ENCODE measurements at places on chromosomes 16 and 17.

- DNase-seq, result no peak
- H3K27me3 ChIP-seq, result no peaks in the 10 kb centered on the region
- no peak overlapping the region for H3K27ac ChIP-seq
- no peaks in the 10 kb centered on the region for H3K36me3 ChIP-seq
- no peak overlapping the region for H3K4me3 ChIP-seq
- H3K4me1 ChIP-seq, result peaks cover 5% of the 10 kb centered on the region
Measured at GRCh38 chr17:64327201-64327930, 63.3 kb downstream of the PECAM1 start.

- no peaks in the 10 kb centered on the region for H3K27me3 ChIP-seq
- no peak overlapping the region for H3K4me3 ChIP-seq
- H3K27ac ChIP-seq, result no peak overlapping the region
Measured at GRCh38 chr16:75038036-75038858, 39.4 kb downstream of the ZNRF1 start.

GRCh38 chr17:66965801-66966262 is 1.3 kb downstream of the CACNG4 start:
- H3K4me1 ChIP-seq, result no peaks in the 10 kb centered on the region
- H3K27ac ChIP-seq, result no peak overlapping the region
- no peak for DNase-seq

DNA sequence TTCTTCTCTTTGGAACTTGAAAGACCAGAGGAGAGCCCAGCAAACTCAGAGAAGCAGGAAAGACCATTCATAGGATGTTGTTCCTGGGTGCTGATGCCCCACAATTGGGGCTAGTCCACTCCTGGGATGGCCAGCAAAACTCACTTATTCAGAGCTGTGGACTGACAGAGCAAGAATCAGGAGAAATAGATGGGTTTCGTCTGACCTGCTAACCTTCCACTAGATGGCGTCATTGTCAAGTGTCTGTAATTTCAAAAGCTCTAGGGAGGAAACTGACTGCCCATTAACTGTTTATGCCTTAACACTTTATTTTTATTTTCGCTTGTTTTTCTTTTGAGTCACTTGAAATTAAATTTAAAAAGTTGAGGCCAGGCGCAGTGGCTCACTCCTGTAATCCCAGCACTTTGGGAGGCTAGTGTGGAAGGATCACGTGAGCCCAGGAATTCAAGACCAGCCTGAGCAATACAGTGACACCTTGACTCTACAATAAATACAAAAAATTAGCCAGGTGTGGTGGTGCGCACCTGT is 28.7 kb upstream of the MILR1 start:
- no peaks in the 10 kb centered on the region for H3K27me3 ChIP-seq
- DNase-seq, result peak; percentile 3
- H3K4me1 ChIP-seq, result no peaks in the 10 kb centered on the region
- no peak overlapping the region for H3K4me3 ChIP-seq
- no peaks in the 10 kb centered on the region for H3K36me3 ChIP-seq

DNA sequence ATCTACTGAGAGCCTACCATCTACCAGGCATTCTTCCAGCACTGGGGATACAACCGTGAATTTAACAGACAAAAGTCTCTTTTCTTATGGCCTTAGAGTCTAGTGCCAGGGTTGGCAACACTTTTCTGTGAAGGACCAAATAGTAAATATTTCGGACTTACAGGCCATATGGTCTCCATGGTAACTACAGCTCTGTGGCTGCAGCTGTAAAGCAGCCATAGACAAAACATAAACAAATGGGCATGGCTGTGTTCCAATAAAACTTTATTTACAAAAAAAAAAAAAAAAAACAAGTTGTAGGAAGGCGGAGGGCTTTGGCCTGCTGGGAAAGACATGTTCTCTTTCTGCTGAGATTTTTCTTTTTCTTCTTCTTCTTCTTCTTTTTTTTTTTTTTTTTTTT is 98.7 kb downstream of the ABCC12 start:
- H3K27ac ChIP-seq, result no peak overlapping the region
- no peaks in the 10 kb centered on the region for H3K36me3 ChIP-seq
- no peaks in the 10 kb centered on the region for H3K4me1 ChIP-seq
- H3K4me3 ChIP-seq, result no peak overlapping the region

- no peak for DNase-seq
- H3K27ac ChIP-seq, result no peak overlapping the region
- no peaks in the 10 kb centered on the region for H3K4me1 ChIP-seq
- H3K27me3 ChIP-seq, result no peaks in the 10 kb centered on the region
- no peak overlapping the region for H3K4me3 ChIP-seq
Measured at GRCh38 chr16:66676599-66676998, 19.9 kb downstream of the CMTM4 start.

GRCh38 chr16:50956637-50957036 is 194.4 kb downstream of the SALL1 start:
- no peak for DNase-seq
- H3K27me3 ChIP-seq, result no peaks in the 10 kb centered on the region
- no peak overlapping the region for H3K27ac ChIP-seq
- H3K36me3 ChIP-seq, result no peaks in the 10 kb centered on the region
- no peak overlapping the region for H3K4me3 ChIP-seq
- H3K4me1 ChIP-seq, result no peaks in the 10 kb centered on the region

DNA sequence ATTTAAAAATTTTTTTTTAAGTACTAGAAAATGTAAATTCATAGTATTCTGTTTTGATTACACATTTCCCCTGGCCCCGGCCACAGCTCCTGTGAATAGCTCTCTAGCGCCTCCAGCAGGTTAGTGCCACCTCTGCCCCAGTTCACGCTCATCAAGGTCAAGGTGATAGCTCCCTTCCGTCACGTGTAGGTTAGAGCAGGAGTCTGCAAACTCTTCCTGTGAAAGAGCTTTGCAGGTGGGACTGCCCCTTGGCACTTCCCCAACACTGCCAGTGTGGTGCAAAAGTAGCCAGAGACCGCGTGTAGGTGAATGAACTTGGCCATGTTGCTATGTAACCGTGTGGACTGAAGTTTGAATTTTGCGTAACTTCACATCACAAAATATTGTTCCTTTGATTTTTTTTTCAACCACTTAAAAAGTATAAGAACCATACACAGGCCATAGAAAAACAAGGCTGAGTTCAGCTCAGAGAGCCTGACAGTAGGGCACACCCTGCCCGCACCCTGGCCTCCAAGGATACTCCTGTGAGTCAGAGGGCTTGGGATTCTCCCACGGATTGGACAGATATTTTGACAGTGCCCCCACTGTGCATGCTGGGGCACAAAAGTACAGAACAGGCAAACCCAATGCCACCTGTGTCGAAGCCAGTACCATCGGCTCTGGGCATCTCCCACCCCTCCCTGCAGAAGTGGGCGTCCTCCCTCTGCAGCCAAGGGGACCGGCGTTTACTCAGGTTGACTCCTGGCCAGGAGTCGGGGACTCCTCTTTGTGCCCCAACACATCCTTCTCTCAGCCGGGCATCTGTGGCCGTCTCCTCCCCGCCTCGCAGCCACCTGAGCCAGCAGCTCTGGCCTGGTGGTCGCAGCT is 92.0 kb upstream of the CHMP6 start:
- no peak overlapping the region for H3K27ac ChIP-seq
- H3K27me3 ChIP-seq, result no peaks in the 10 kb centered on the region
- H3K4me1 ChIP-seq, result no peaks in the 10 kb centered on the region
- peak; percentile 66 for DNase-seq

GRCh38 chr16:81511371-81511770 is 66.8 kb downstream of the CMIP start:
- no peaks in the 10 kb centered on the region for H3K36me3 ChIP-seq
- no peak overlapping the region for H3K4me3 ChIP-seq
- no peaks in the 10 kb centered on the region for H3K27me3 ChIP-seq
- DNase-seq, result no peak

- H3K36me3 ChIP-seq, result no peaks in the 10 kb centered on the region
- H3K27ac ChIP-seq, result no peak overlapping the region
- H3K4me3 ChIP-seq, result no peak overlapping the region
- H3K27me3 ChIP-seq, result no peaks in the 10 kb centered on the region
- DNase-seq, result no peak
- H3K4me1 ChIP-seq, result peaks cover 10% of the 10 kb centered on the region
Measured at GRCh38 chr17:32757963-32758362, 119.0 kb downstream of the MYO1D start.

DNA sequence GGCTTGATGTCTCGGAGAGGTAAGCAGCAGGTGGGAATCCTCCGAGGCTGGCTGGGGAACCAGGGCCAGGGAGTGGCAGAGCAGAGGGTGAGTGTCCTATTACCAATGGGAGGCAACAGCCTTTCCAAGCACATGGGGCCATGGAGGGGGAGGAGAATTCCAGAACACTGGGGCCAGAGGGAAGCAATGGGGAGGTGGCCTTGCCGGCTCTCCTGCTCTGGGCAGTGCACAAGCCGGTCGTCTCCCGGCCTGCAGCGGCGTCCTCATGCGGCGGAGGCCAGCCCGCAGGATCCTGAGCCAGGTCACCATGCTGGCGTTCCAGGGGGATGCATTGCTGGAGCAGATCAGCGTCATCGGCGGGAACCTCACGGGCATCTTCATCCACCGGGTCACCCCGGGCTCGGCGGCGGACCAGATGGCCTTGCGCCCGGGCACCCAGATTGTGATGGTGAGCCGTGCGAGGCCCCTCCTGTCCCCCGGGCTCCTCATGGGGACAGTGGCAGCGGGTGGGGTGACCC is 21.9 kb downstream of the SGSH start:
- H3K4me3 ChIP-seq, result no peak overlapping the region
- no peaks in the 10 kb centered on the region for H3K27me3 ChIP-seq
- H3K36me3 ChIP-seq, result no peaks in the 10 kb centered on the region
- no peak overlapping the region for H3K27ac ChIP-seq

DNA sequence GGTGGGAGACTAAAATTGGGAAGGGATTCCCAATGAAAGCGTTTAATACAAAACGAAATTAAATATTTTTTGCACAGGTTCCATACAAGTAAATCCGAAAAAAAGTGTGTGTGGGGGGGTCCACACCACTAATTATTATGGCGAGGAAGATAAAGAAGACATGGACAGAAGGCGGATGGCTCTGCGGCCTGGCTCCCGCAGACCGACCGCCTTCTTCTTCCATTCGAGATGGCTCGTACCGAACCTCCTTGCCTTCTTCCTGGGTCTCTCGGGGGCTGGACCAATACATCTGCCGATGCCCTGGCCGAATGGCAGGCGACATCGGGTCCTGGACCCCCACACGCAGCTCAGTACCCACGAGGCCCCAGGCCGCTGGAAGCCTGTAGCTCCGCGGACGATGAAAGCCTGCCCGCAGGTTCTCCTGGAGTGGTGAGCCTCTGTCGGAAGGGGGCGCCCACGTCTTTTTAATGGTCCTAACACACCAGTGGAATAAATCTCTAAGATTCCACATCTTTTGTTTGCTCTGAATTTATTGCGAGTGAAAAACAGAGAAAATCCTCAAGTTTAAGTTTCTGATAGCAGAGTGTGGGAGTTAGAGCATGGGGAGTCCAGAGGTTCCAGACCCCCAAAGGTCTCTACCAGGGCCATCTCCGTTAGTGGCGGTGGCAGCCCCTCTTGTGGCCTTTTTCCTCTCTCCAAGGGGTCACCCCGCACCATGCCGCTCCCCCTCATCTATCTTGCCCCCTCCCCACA is 1.4 kb downstream of the PRAC2 start:
- H3K27me3 ChIP-seq, result peaks cover 92% of the 10 kb centered on the region
- DNase-seq, result peak; percentile 64
- peak overlapping the region; percentile 33 for H3K4me3 ChIP-seq

DNA sequence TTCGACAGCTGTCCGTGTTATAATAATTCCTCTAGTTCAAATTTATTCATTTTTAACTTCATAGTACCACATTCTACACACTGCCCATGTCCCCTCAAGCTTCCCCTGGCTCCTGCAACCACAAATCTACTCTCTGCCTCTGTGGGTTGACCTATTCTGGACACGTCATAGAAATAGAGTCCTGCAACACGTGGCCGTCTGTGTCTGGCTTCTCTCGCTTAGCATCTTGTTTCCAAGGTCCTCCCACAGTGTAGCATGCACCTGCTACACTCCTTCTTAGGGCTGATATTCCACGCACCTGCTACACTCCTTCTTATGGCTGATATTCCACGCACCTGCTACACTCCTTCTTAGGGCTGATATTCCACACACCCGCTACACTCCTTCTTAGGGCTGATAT is 16.5 kb downstream of the SCGB1C2 start:
- H3K27me3 ChIP-seq, result no peaks in the 10 kb centered on the region
- no peak overlapping the region for H3K4me3 ChIP-seq
- DNase-seq, result no peak
- H3K4me1 ChIP-seq, result no peaks in the 10 kb centered on the region
- no peaks in the 10 kb centered on the region for H3K36me3 ChIP-seq

GRCh38 chr17:48055531-48056245 is 7.5 kb downstream of the NFE2L1 start:
- peak overlapping the region; percentile 35 for H3K27ac ChIP-seq
- DNase-seq, result no peak
- no peaks in the 10 kb centered on the region for H3K27me3 ChIP-seq
- peaks cover 61% of the 10 kb centered on the region for H3K36me3 ChIP-seq
- peaks cover 28% of the 10 kb centered on the region for H3K4me1 ChIP-seq

- no peak overlapping the region for H3K27ac ChIP-seq
- no peak for DNase-seq
- H3K4me1 ChIP-seq, result no peaks in the 10 kb centered on the region
- no peaks in the 10 kb centered on the region for H3K27me3 ChIP-seq
Measured at GRCh38 chr17:6212766-6213165, 142.6 kb downstream of the WSCD1 start.

DNA sequence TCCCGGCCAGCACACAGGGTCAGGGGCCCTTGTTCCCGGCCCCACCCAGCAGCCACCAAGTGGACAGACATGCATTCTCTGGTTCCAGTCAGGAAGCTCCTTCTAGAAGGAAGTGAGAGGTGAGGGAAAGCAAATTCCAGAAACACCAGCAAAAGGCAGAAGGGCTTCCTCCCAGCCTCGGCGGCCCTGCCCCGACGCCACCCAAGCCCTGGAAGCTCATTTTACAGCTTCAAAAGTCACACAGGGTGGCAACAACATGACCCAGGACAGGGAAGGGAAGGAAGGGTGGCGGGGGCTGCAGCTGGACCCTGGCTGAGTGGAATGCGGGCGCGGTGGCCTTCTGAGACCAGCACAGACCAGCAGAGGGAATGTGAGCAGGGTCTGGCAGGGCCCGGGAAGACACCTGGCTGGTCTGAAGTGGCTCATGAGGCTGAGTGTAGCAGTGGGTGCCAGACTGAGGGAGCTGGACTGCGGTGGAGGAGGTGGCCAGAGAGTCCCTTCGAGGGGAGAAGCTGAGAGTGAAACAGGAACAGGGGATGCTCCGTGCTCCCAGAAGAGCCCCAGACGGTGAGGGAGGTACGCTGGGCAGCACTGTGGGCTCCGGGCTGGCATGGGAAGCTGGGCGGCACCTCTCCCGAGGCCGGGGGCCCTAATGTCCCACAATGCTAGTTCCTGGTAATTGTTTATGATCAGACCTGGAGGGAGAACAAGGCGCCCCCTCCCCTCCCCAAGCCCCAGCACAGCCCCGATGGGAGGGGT is 1.9 kb upstream of the UNC13D start:
- DNase-seq, result no peak
- H3K4me1 ChIP-seq, result peaks cover 36% of the 10 kb centered on the region
- no peak overlapping the region for H3K4me3 ChIP-seq
- peaks cover 37% of the 10 kb centered on the region for H3K36me3 ChIP-seq
- H3K27me3 ChIP-seq, result no peaks in the 10 kb centered on the region

- H3K4me3 ChIP-seq, result no peak overlapping the region
- no peak for DNase-seq
- H3K27ac ChIP-seq, result no peak overlapping the region
- H3K27me3 ChIP-seq, result no peaks in the 10 kb centered on the region
- H3K4me1 ChIP-seq, result peaks cover 6% of the 10 kb centered on the region
Measured at GRCh38 chr17:4009186-4009785, 45.0 kb upstream of the ATP2A3 start.

GRCh38 chr17:41692722-41693521 is 4.2 kb downstream of the EIF1 start:
- no peaks in the 10 kb centered on the region for H3K27me3 ChIP-seq
- H3K4me1 ChIP-seq, result peaks cover 30% of the 10 kb centered on the region
- no peak overlapping the region for H3K27ac ChIP-seq
- H3K36me3 ChIP-seq, result peaks cover 54% of the 10 kb centered on the region
- no peak for DNase-seq

Measured in CD8-positive, alpha-beta memory T cell (primary cell).